ENCODE measurements at places on chromosomes 16 and 17.

- DNase-seq = no peak
These were observed 27.1 kb downstream of the MSI2 start for GRCh38 chr17:57283203-57283971.

GRCh38 chr17:77966476-77966875 is 8.0 kb downstream of the TNRC6C start:
- no peak for DNase-seq

DNA sequence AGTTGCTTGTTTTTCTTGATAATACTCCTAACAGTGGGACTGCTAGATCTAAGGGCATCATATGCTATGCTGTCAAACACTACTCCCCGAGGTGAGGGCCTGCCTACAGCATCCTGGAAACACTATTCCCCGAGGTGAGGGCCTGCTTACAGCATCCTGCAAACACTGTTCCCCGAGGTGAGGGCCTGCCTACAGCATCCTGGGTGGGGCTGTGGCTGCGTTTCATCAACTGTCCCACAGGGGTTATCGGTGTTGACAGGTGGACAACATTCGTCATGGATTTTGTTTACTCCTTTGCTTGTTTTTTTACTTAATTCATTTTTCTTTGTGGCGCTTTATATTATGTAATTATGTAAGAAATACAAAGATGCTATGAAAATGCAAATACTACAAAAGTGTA is 22.5 kb downstream of the NPRL3 start:
- no peak for DNase-seq

GRCh38 chr17:53142890-53143289 is 679.8 kb upstream of the KIF2B start:
- no peak for DNase-seq
